ENCODE measurements at places on chromosomes 13 and 19.
A peak's percentile ranks its signal among the peaks of the same experiment; 100 is the strongest.

- no peak for DNase-seq
These were observed 43.2 kb upstream of the WDFY2 start for GRCh38 chr13:51541037-51541436.

- no peak for DNase-seq
These were observed 225.3 kb upstream of the SERP2 start for GRCh38 chr13:44148159-44148914.

- DNase-seq: peak; percentile 49
These were observed 2.8 kb downstream of the TNNT1 start for GRCh38 chr19:55146078-55146704.

DNA sequence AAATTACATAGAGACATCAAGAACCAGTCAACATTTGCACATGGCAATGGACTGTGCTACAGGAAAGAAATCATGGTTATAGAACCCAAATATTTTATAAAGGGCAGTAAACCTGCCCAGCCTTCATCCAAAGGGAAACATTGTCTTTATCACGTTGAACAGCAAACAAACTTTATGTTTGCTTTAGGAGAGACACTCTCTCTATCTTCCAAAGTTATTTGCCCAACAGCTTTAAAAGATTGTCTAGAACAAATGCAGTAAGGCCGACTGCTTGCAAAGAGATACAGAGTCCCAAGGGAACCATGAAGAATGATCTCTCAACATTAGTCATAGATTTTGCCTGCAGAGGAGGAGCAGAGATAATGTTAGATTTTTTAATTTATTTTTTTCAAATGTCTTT lies 1323.5 kb upstream of the SLC10A2 start:
- DNase-seq: no peak

GRCh38 chr13:91381371-91381770 lies 17.1 kb upstream of the GPC5 start:
- DNase-seq: no peak
